ENCODE measurements at places on chromosomes 2 and 18.

- no peak for DNase-seq
These were observed 156.0 kb downstream of the TFCP2L1 start for GRCh38 chr2:121128741-121129659.

GRCh38 chr18:32277549-32277948, 87.7 kb downstream of the MEP1B start:
- DNase-seq = no peak

GRCh38 chr2:128008074-128008672, 19.7 kb downstream of the SAP130 start:
- DNase-seq = no peak

DNA sequence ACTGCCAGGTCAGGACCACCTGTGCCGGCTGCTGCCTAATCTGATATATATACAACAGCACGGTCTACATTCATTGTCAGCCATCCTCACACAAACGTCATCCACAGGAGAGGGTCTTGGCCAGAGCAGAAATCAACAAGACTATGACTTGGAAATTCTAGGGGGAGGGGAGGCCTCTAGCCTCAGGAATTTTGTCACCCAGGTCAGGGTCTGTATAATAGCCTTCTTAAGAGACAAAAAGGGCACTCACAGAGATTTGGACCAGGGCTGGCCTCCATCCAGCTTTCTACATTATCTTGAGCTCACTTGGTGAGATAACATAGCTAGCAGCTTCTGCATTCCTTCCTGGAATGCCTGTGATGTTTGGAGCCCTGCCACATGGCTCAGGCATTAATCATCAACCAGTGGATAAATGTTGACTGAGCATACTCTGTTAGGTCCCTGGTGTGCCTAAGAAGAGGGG, 50.4 kb upstream of the CTIF start:
- no peak for DNase-seq

- no peak for DNase-seq
These were observed 85.8 kb upstream of the TTN start for GRCh38 chr2:178892751-178893625.

DNA sequence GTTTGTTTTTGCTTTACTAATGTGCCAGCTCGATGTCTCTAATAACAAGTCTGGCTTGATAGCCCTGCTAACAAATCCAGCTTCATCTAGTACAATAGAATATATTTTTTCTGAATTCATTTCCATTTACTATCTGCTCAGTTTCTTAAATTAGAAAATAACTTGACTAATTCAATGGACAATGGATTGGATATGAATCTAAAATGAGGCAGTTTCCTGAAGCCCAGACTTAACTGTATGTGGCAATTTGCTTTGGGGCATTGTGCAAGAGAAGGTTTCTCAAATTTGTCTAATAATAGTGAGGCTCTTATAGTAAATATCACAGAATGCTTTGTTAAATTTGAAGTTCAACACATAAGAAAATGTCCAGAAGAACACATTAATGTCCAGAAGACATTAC, 25.8 kb downstream of the CALCRL start:
- no peak for DNase-seq

- DNase-seq = peak; percentile 93
These were observed 598 bp upstream of the WBP1 start for GRCh38 chr2:74457549-74458131.

- DNase-seq = no peak
These were observed 19.6 kb downstream of the AQP12A start for GRCh38 chr2:240711296-240711695.

Data from T-helper 2 cell (primary cell).